Activated CD8-positive, alpha-beta memory T cell treated with anti-CD3 and anti-CD28 coated beads for 1 hour (primary cell): ENCODE measurements at places on chromosomes 12 and 14.

DNA sequence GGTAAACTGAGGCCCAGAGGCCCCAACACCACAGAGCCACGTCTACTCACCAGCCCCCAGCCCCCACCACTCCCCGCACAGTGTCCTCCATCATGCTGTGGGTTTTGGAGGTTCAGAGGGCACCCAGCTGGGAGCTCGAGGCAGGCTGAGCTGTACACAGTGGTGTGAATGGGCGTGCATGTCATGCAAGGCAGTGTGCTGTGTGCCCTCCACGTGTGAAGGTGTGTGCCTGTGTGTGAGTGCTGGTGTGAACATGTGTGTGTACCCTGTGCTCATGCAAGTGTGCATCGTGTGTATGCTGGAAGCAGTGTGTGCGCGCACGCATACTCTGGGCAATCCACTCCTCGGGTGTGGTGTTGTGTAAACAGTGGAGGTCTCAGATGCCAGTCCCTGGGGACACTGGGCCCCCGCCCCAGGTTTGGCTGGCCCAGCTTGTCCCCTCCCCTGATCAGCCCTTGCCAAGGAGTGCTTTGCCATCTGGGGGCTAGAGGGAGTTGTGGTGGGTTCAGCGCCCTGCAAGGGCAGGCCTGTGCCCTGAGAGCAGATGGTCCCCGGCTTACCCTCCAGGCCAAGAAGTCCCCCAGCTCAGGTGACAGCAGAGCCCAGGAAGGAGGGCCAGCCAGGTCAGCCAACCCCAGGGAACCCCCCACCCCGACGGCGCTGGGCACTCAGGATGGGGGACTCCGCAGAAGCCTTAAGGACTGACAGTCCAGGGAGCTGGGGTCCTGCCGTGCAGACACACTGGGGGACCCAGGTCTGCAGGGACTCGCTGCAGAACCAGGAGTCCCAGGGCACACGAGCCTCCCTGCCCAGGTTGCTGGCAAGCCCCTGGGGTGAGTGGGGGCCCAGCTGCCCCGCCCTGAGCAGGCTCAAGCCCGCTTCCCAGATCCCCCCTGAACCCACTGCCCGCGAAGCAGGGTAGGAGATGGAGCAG is 23.8 kb upstream of the GPR132 start:
- DNase-seq, result no peak

GRCh38 chr14:103398427-103399195 is 13.4 kb downstream of the MARK3 start:
- DNase-seq, result no peak

DNA sequence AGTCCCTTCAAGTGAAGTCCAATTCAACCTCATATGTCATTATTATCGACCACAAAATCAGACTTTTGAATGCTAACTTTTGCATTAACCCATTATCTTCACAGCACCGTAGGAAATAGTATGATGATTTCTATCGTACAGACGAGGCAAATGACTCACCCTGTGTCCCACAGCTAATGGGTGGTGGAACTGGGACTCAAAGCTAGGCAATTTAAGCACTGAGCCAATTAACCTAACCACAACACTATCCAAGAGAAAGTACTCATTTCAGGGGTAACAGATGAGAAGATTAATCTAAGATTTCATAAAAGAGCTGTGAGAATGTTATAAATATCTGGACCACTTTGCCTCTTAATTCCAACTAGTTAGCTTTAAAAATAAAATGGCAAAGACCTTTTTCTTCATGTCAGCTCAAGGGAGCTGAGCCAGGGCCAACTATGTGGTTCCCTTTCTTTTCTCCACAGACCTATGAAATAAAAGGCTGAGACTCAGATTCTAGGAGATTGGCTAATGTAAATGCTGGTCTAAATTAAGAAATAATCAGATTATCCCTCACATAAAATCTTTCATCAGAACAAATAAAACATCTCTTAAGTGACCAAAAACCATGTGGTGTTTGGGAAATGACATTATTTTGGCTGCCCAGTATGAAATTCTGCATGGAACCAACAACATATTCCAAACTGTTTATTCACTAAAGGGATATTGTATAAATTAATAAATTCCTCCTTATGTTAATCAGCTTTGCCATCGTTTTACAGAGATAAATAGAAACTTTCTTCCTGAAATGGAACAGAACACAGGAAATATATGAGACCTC is 4.9 kb downstream of the PTGER2 start:
- no peak for DNase-seq

DNA sequence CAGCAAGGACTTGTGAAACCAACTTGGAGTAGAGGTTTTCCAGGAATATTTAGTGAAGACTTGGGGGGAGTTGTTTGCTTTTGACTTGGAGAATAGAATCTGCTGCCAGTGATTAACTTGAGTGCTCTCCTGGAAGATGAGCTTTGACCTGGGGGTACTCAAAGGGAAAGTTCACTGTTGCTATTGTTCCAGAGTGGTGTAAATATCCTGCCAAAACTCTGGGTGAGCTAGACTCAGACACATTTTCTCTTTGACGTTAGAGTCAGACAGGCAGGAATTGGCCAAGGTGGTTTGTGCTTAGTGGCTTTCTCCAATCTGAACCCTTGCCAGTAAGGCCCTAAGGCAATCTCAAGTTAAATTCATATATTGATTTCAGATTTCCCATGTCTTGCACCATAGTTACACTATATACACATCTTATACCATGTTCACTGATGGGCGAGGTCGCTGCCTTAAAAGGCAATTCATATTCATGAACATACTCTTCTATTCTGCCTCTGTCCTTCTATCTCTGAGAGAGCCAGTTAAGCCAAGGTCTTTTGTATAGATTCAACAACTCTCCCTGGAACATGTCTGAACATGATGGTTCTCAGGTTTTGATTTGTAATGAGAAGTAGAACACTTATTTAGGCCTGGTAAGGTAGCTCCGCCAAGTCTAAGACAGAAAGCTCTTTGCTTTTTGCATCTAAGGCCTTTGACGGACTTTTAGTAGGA is 204.6 kb upstream of the SLC38A2 start:
- no peak for DNase-seq

DNA sequence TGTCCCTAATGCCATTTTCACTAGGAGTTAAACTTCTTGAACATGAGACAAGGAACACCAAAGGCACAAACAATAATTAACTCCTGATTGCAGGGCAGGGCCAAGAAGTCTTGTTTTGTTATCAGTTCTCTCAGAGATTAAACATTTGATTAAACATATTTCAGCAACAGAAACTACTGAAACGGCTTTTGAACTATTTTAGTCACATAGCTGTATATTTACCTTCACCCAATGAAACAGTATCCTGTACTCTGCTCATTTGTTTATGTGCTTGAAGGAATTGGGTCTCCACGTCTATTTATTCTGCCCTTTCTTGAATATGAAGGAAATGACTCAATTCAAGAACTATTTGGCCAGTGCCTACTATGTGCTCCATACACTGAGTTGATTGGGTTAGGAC is 51.3 kb upstream of the PTCSC3 start:
- DNase-seq, result no peak

GRCh38 chr12:50425589-50426258 is 25.0 kb downstream of the LARP4 start:
- no peak for DNase-seq

GRCh38 chr14:93775744-93776143 is 12.5 kb downstream of the PRIMA1 start:
- DNase-seq, result no peak

- no peak for DNase-seq
Measured at GRCh38 chr12:78470354-78471195, 394.0 kb upstream of the SYT1 start.

GRCh38 chr14:43894534-43894933 is 612.5 kb downstream of the FSCB start:
- DNase-seq, result no peak

GRCh38 chr14:91817566-91818325 is 49.6 kb downstream of the TC2N start:
- DNase-seq, result no peak

GRCh38 chr12:75982979-75983660 is 48.5 kb downstream of the PHLDA1 start:
- DNase-seq, result no peak

DNA sequence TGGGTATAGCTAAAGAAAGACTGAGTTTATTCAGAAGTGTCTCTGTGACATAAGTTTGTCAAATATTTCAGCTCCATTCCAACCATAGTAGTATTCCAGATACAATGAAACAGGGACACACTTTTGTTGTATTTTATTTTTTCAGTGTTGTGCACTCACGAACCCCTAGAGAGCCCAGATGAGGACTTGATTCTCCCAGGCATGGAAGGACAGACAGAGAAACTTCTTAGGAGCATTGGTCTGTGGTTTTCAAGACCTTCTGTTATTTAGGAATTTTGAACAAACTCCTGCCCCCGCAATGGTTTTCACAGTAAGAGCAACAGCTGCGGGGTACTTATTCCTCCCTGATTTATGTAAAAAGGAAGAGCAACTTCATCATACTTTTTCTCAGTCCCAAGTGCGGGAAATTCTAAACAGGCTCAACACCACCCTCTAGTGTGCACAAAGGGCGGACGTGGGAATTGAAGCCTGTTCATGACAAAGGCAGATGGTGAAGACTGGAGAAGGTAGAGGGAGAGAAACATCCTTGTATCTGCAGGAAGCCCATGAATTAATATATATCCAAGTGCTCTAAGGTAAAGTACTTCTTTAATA is 147.6 kb downstream of the PAH start:
- peak; percentile 2 for DNase-seq

DNA sequence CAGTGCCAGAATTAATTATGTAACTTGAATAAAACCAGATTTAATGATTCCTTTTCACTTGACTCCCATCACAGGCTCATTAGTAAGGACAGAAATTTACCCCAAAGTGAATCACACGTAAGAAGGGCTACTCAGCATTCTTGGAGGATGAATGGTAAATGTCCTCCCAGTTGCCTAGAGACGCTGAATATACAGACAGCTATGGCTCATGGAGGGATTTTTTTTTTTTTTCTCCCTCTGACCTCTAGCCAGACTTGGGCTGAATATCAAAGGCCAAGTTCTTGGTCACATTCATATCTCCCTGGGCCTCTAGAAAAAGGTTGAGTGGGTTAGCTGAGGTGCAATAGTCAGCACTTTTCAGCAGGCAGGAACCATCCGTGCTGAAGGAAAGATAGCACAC is 77.5 kb downstream of the PHLDA1 start:
- DNase-seq, result no peak

DNA sequence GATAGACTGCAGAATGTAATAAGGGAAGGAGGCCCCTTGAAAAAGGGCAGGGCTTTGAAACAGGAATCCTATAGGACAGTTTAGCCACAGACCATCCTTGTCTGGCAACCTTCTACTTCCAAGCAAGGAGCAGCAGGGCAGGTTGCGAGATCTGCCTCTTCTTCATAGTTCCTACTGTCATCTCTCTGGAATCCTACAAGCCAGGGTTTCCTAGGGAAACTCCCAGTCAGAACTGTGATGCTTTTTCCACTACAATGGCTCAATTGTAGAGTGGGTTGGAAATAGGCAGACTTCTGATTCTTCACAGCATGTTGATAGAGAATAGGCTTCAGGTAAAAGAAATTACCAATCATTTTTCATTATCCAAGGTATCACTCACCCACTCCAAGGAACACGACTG is 186.3 kb downstream of the DACT1 start:
- no peak for DNase-seq

GRCh38 chr14:46663382-46663781 is 11.8 kb upstream of the RPL10L start:
- no peak for DNase-seq

- DNase-seq, result no peak
Measured at GRCh38 chr12:79884401-79885006, 50.4 kb downstream of the PPP1R12A start.

DNA sequence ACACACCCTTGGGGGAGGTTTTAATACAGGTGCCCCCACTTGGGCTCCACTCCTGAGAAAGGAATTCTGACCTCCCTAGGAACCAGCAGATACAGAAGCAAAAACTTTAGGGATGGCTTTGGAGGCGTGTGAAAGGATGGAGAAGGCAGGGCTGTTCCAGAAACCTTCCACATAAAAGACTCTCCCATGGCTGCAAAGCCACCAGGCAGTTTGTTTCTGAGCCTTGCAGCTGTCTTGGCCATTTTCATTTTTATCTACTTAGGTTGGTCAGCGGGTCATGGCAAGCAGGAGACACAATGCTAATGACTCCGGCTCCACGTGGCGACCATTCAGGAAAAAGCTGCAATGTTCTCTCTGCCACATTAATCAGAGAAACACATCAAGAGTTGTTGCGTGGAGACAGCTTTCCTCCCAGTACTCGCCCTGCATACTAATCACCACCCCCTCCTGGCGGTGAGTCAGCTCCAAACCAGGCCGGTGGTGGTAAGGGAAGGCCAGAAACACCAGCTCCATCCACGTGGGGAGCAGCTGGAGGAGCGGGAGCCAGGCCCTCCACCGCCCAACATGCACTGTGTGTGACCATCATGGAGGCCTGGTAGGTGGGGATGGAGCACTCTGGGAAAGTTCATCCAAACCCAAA is 30.9 kb upstream of the IRF2BPL start:
- no peak for DNase-seq

- DNase-seq, result peak; percentile 5
Measured at GRCh38 chr12:67590149-67590790, 58.3 kb upstream of the DYRK2 start.

- no peak for DNase-seq
Measured at GRCh38 chr12:118073768-118074167, 12.8 kb upstream of the WSB2 start.

DNA sequence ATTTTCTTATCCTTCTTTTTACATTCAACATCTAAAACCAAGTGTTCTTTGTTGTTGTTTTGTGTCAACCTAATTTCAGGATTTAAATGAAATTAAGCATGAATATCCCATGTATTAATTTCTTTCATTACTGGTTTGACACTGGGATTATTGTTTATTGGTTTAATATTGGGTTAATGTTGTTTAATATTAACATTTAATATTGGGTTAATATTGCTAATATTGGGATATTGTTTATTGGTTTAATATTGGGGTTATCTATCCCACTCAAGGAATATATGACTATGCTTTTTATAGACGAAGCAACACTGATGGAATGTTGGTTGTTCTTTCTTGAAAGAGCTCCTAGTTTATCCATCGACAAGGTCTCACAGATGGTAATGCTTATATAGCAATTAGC is 45.9 kb downstream of the TMPRSS12 start:
- no peak for DNase-seq

DNA sequence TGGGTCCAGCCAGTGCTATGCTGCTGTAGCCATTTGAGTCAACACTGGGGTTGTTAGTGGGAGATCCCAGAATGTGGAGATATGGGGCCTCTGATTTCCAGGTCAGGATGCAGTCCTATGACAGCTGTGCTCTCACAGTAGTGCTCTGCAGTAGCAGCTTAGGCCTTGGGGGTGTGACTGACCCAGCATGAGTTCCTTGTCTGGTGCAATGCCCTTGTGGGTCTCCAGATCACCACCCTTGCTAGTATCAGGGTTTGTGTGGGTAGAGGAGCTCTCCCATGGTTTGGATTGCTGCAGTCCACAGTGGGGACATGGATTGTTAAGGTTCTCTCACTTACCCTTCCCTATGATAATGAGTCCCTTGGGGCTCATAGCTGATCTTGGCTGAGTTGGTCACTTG is 113.7 kb downstream of the RAD51B start:
- no peak for DNase-seq

- DNase-seq, result no peak
Measured at GRCh38 chr12:98821866-98822265, 176.8 kb downstream of the APAF1 start.
